ENCODE measurements at places on chromosomes 7 and 10. TPM values are rescaled to one million over a fixed set of nuclear protein-coding genes. Genes with fewer than 3 reads are reported as not detected.

Gene PNLIPRP1
- not detected for total RNA-seq

Gene LRRC61
- total RNA-seq, result 0.09 TPM

Gene BMS1
- 29.6 TPM for total RNA-seq

Gene MNX1
- total RNA-seq, result not detected

Gene COBL
- total RNA-seq, result not detected

Gene GIMAP5
- total RNA-seq, result not detected

Gene CLRN3
- not detected for total RNA-seq

Gene ANLN
- 9.1 TPM for total RNA-seq

Gene PDK4
- total RNA-seq, result 0.72 TPM

Gene CLCN1
- 0.16 TPM for total RNA-seq

Gene MINDY4
- total RNA-seq, result 13.2 TPM

Gene DLX6
- not detected for total RNA-seq

Gene RBM20
- total RNA-seq, result 0.08 TPM

Gene CYP2C19
- total RNA-seq, result not detected

Gene PRSS37
- not detected for total RNA-seq

Gene HOXA9
- not detected for total RNA-seq

Gene CARD11
- total RNA-seq, result under 0.01 TPM

Gene ZNHIT1
- total RNA-seq, result 75.6 TPM

Gene SPOCK2
- 0.36 TPM for total RNA-seq

Measured in fibroblast of the aortic adventitia (primary cell).